ENCODE measurements at places on chromosomes 5 and 9.

DNA sequence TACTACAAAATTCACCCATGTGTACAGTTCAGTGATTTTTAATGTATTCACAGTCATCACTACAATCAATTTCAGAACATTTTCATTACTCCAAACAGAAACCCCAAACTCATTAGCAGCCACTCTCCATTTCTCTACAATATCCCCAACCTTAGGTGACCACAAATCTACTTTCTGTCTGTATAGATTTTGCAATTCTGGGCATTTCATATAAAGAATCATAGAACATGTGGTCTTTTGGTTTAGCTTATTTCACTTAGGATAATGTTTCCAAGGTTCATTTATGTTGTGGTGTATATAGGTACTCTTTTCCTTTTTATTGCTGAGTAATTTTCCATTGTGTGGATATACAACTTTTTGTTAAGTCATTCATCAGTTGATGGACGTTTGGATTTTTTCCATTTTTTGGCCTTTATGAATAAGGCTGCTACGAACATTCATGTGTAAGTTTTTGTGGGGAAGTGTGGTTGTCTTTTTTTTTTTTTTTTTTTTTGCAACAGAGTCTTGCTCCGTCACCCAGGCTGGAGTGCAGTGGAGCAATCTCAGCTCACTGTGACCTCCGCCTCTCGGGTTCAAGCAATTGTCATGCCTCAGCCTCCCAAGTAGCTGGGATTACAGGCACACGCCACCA is 54.5 kb downstream of the DOCK8 start:
- no peak for DNase-seq

- peak; percentile 3 for DNase-seq
Observed at GRCh38 chr5:20224046-20224445, 236.0 kb upstream of the CDH18 start.

DNA sequence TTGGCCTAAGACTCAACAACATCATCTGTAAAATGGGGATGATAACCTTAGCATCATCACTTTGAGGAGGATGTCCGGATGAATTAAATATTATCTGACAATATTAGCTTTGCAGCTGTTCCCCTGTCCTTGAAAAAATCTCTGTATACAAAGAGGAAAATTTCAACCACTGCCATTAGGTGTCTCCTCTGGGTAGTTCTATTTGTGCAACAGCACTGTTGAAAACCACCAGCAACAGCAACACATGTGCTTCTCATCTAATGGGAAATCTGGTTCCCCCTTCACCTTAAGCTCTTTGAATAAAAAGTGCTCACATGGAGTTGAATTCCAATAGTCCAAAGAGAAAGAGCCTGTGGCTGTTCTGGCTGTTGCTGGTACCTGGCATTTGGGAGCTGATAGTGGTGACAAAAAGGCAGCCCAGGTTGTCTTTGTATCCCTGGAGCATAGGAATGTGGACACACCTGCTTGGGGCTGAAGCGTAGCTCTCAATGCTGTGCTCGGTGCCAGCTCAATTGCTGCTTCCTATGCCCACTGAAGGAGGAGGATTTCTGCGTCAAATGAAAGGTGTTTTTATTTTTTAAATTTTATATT is 322.1 kb upstream of the MSX2 start:
- peak; percentile 25 for DNase-seq

DNA sequence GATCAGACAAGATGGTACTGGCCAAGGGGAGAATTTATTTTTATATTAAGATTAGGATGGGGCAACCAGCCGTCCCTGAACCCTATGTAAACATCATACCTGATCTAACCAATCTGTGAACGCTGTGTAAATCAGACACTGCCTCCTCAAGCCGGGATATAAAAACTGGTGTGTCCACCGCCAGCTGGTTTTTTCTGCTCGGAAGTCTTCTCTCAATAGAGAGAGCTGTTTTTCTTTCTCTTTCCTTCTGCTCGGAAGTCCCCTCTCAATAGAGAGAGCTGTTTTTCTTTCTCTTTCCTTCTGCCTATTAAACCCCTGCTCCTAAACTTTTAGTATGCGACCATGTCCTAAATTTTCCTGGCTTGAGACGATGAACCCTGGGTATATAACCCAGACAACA is 615.5 kb upstream of the NUDT12 start:
- no peak for DNase-seq
